T-helper 2 cell treated with Interferon-gamma antibody and Interleukin-4, amounts not matched to agents 5 μg/mL and 100 μg/mL, for 36 hours (primary cell): ENCODE measurements at places on chromosomes 4 and X.

- no peaks in the 10 kb centered on the region for H3K27me3 ChIP-seq
- peaks cover 37% of the 10 kb centered on the region for H3K36me3 ChIP-seq
- DNase-seq, result no peak
- H3K27ac ChIP-seq, result no peak overlapping the region
- no peaks in the 10 kb centered on the region for H3K4me1 ChIP-seq
Observed at GRCh38 chr4:88429401-88429800, 27.5 kb upstream of the HERC5 start.

- H3K4me1 ChIP-seq, result peaks cover 16% of the 10 kb centered on the region
- no peak for DNase-seq
- H3K36me3 ChIP-seq, result peaks cover 27% of the 10 kb centered on the region
- no peak overlapping the region for H3K27ac ChIP-seq
- H3K27me3 ChIP-seq, result no peaks in the 10 kb centered on the region
Observed at GRCh38 chr4:110183643-110184042, 14.8 kb downstream of the ELOVL6 start.

DNA sequence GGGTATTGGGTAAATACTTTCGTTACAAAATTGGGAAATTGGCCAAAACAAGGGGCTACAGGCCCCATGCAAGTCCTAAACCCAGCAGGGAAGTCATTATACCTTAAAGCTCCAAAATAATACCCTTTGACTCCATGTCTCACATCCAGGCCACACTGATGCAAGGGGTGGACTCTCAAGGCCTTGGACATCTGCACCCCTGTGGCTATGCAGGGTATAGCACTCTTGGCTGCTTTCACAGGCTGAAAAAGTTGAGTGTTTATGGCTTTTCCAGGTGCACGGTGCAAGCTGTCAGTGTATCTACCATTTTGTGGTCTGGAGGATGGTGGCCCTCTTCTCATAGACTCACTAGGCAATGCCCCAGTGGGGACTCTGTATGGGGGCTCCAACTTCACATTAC is 326.5 kb downstream of the TEX13C start:
- H3K27ac ChIP-seq, result no peak overlapping the region
- no peaks in the 10 kb centered on the region for H3K36me3 ChIP-seq
- DNase-seq, result no peak
- H3K4me3 ChIP-seq, result no peak overlapping the region
- H3K4me1 ChIP-seq, result no peaks in the 10 kb centered on the region

DNA sequence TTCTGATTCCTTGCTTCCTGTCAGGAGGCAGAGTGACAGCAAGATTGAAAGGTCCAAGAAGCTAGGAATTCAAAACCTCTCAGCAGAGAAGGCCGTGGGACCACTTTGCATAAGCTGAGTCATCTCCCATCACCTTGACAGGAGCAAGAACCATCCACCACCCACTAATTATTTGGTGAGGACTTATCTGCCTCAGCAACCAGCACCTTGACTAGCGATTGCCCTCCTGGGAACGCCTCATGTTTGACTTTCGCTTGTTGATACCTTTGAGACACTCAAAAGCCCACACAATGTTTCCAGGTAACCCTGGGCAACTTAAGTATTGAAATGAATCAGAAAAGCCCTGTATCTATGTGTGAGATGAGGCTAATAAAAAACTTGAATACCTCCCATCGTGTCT is 233.5 kb upstream of the GYPA start:
- no peaks in the 10 kb centered on the region for H3K4me1 ChIP-seq
- H3K27ac ChIP-seq, result no peak overlapping the region
- H3K27me3 ChIP-seq, result peaks cover 2% of the 10 kb centered on the region
- DNase-seq, result no peak
- no peaks in the 10 kb centered on the region for H3K36me3 ChIP-seq

- H3K27ac ChIP-seq, result no peak overlapping the region
- peaks cover 29% of the 10 kb centered on the region for H3K27me3 ChIP-seq
- H3K36me3 ChIP-seq, result no peaks in the 10 kb centered on the region
- H3K4me1 ChIP-seq, result peaks cover 4% of the 10 kb centered on the region
- no peak for DNase-seq
Observed at GRCh38 chr4:108393890-108394472, 225.2 kb upstream of the LEF1 start.

DNA sequence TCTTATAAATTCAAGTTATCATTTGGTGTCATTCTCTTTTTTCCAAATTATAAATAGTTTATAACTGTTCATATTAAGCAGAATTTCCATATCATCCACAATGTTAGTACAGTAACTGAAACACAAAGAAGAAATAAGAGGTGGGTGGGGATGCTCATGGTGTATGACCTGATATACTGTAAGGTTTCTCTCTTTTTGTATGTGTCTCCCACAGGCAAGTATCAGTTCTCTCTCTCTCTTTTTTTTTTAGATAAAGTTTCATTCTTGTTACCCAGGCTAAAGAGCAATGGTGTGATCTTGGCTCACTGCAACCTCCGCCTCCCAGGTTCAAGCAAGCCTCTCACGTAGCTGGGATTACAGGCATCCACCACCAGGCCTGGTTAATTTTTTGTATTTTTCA is 43.7 kb upstream of the UGT2A3 start:
- H3K27ac ChIP-seq, result no peak overlapping the region
- no peak overlapping the region for H3K4me3 ChIP-seq
- no peaks in the 10 kb centered on the region for H3K4me1 ChIP-seq
- H3K27me3 ChIP-seq, result no peaks in the 10 kb centered on the region
- DNase-seq, result no peak
- no peaks in the 10 kb centered on the region for H3K36me3 ChIP-seq

DNA sequence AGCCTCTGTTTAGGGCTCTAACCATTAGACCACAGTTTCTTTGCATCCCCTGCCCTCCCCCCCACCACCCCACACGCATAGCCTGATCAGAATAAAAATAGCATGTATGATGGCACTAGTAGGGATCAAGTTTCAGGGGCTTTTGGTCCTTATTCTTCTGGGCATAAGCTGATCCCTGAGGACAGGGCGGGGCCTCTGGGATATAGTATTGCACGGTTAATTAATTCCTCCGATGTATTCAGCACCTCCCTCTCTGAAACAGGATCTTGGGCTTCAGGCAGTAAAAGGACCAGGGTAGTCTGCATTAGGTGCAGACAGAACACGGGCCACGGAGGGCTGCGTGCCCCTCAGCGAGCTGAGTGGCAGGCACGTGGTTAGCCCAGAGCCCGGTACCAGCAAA is 57.1 kb downstream of the ELF4 start:
- no peak for DNase-seq
- peaks cover 6% of the 10 kb centered on the region for H3K36me3 ChIP-seq
- H3K27ac ChIP-seq, result no peak overlapping the region
- no peaks in the 10 kb centered on the region for H3K4me1 ChIP-seq

GRCh38 chr4:3869661-3870566 is 103.7 kb downstream of the ADRA2C start:
- H3K4me1 ChIP-seq, result no peaks in the 10 kb centered on the region
- no peak for DNase-seq
- H3K4me3 ChIP-seq, result no peak overlapping the region
- peaks cover 23% of the 10 kb centered on the region for H3K27me3 ChIP-seq

DNA sequence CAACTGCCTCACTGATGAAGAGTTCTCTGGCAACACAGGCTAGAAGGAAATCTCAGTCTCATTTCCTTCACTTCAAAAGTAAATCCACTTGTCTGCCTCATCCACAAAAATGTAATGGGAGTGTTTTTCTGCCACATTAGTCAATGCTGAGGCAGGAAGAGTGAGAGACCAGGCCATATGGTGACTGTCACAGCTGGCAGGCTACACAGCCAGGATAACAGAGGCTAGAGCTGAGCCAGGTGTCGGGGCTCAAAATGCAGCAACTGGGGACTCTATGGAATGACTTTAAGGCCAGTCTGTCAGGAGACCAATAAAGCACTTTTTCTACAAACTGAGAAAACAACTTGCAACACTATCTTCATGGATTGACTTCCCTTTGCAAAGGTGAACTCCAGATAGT is 204.2 kb downstream of the GPC3 start:
- no peak overlapping the region for H3K27ac ChIP-seq
- no peaks in the 10 kb centered on the region for H3K27me3 ChIP-seq

GRCh38 chrX:41142130-41142910 is 57.1 kb downstream of the USP9X start:
- H3K27me3 ChIP-seq, result no peaks in the 10 kb centered on the region
- peaks cover 11% of the 10 kb centered on the region for H3K36me3 ChIP-seq
- no peak overlapping the region for H3K27ac ChIP-seq
- DNase-seq, result no peak
- peaks cover 2% of the 10 kb centered on the region for H3K4me1 ChIP-seq

DNA sequence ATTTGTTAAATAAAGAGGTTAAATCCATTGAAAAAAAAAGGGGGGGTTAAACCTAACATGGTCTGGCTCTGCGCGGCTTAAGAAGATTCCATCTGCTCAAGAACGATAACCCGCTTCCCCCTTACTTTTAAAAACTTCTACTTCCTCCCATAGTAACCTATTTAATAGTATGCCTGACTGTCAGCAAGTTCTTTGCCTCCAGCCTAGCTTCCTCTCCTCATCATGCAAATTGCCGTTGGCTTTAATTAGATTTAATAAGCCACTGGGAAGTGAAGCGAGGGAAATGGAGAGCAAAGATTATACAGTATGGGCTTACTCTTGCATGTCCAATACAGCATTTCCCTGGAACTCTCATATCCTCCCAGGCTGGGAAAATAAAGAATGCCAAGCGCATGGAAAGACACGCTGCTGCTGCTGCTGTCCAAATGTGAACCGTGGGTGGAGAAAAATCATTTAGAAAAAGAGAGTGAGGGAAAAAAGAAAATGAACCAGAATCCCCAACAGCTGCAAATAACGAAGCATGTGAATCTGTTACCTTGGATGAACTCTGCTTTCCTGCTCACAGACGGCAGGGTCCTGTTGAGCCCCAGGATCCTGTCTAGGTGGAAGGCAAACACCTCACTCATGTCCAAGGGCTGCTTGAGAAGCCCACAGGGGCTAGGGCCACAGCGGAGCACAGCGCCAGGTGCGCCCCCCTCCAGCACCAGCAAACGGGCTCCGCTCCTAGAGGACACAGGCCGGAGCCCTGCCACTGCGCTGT is 2.7 kb downstream of the GASK1B start:
- no peaks in the 10 kb centered on the region for H3K4me1 ChIP-seq
- H3K4me3 ChIP-seq, result no peak overlapping the region
- no peak overlapping the region for H3K27ac ChIP-seq

GRCh38 chrX:13254076-13254785 is 65.6 kb downstream of the ATXN3L start:
- no peak overlapping the region for H3K27ac ChIP-seq
- H3K36me3 ChIP-seq, result peaks cover 2% of the 10 kb centered on the region
- H3K4me3 ChIP-seq, result no peak overlapping the region

DNA sequence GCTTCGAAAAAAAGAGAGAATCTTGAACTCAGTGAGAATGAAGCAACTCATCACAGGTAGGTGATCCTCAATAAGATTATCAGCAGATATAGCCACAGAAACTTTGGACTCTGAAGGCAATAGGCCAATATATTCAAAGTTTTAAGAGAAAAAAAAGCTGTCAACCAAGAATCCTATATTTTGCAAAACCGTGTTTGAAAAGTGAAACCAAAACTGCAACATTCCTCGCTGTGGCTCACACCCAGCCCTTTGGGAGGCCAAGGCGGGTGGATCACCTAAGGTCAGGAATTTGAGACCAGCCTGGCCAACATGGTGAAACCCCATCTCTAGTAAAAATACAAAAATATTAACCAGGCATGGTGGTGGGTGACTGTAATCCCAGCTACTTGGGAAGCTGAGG is 22.8 kb downstream of the MAD2L1 start:
- H3K4me1 ChIP-seq, result no peaks in the 10 kb centered on the region
- H3K27me3 ChIP-seq, result peaks cover 6% of the 10 kb centered on the region
- no peaks in the 10 kb centered on the region for H3K36me3 ChIP-seq
- no peak for DNase-seq
- no peak overlapping the region for H3K4me3 ChIP-seq

GRCh38 chr4:40585201-40585799 is 44.4 kb downstream of the RBM47 start:
- H3K27me3 ChIP-seq, result no peaks in the 10 kb centered on the region
- H3K4me1 ChIP-seq, result peaks cover 57% of the 10 kb centered on the region
- H3K36me3 ChIP-seq, result peaks cover 2% of the 10 kb centered on the region
- DNase-seq, result no peak
- H3K4me3 ChIP-seq, result no peak overlapping the region
- no peak overlapping the region for H3K27ac ChIP-seq

DNA sequence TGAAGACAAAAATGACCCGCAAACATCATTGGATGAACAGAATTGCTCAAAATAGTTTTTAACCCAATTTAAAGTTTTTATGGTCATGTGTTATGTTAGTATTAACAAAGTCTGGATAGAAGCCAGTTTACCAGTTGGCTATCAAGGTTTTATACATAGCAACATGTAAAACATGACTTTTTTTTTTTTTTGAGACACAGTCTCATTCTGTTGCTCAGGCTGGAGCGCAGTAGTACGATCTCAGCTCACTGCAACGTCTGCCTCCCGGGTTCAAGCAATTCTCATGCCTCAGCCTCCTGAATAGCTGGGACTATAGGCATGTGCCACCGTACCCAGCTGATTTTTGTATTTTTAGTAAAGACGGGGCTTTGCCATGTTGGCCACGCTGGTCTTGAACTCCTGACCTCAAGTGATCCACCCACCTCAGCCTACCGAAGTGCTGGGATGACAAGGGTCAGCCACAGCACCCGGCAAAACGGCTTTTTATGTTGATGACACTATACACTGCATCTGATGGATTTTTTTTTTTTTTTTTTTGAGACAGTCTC is 3.4 kb downstream of the SAT1 start:
- peaks cover 25% of the 10 kb centered on the region for H3K36me3 ChIP-seq

DNA sequence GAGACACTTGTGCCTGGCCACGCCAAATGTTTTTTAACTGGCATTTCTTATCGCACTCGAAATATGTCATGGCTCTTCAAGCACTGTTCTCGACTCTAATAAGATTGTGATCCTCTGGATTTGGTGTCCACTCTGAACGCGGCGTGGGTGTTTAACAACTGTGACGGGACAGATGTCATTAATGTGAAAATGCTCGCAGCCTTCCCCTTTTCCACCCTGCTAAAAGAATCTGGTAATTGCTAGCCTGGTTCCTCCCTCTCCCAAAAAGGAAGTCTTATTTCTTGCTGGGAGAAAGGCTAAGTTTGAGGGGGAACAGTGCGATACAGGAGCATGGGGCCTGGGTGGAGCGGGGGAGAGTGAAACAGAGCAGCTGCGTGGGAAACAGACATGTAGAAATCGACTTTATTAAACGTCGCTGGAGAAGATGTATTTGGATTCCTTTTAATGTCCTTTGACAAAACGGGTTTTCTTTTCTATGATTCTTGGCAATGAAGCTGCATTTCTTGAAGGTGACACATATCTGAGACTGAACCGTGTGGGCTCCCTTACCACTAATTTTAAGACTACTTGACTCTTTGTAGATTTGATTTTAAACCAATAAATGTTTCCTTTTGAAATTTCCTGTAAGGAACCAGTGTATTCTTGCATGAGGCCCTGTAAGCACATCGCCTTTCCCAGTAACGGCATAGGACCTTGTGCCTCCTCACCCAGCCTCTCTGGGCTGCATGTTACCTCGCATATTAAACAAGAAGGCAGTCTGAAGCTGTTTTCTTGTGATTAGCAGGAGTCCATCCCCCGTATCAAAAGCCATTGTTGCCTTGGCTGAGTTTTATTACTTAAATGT is 17.8 kb downstream of the TBC1D1 start:
- H3K27me3 ChIP-seq, result no peaks in the 10 kb centered on the region
- H3K27ac ChIP-seq, result no peak overlapping the region
- H3K4me1 ChIP-seq, result peaks cover 5% of the 10 kb centered on the region
- no peak overlapping the region for H3K4me3 ChIP-seq
- DNase-seq, result no peak
